Airway epithelial cell (primary cell): ENCODE measurements at places on chromosomes 6 and 20. TPM values are rescaled to one million over a fixed set of nuclear protein-coding genes. Genes with fewer than 3 reads are reported as not detected.

The CDSN gene
- total RNA-seq, result 0.14 TPM in 1 of 2 replicates, not detected in the other

The ESR1 gene
- total RNA-seq, result 0.07 TPM in 1 of 2 replicates, not detected in the other

The SAPCD1 gene
- 0.63 and 2.0 TPM in 2 replicates for total RNA-seq

The CDC40 gene
- total RNA-seq, result 9.7 and 13.4 TPM in 2 replicates

The LRRN4 gene
- 0.14 TPM in 1 of 2 replicates, not detected in the other for total RNA-seq

The HLA-DQA1 gene
- total RNA-seq, result not detected in 2 replicates

The PRELID3B gene
- 61.7 and 62.6 TPM in 2 replicates for total RNA-seq

The LPIN3 gene
- 6.2 and 11.7 TPM in 2 replicates for total RNA-seq

The BTN1A1 gene
- total RNA-seq, result not detected in 2 replicates

The FHL5 gene
- not detected in 2 replicates for total RNA-seq

The SGK2 gene
- not detected in 2 replicates for total RNA-seq

The TNF gene
- total RNA-seq, result 0.23 and 0.28 TPM in 2 replicates

The TM9SF4 gene
- 25.7 and 38.2 TPM in 2 replicates for total RNA-seq

The LRRC73 gene
- total RNA-seq, result 0.05 and 0.21 TPM in 2 replicates

The CRIP3 gene
- not detected in 2 replicates for total RNA-seq

The MLIP gene
- 0.63 TPM in 1 of 2 replicates, not detected in the other for total RNA-seq

The LTA gene
- total RNA-seq, result not detected in 2 replicates

The KIF6 gene
- not detected in 2 replicates for total RNA-seq

The GMNN gene
- 44.0 and 48.1 TPM in 2 replicates for total RNA-seq

The TBX18 gene
- total RNA-seq, result 0.42 TPM in 1 of 2 replicates, not detected in the other

The RPS6KA2 gene
- 11.3 and 21.2 TPM in 2 replicates for total RNA-seq

The SLC22A2 gene
- total RNA-seq, result not detected in 2 replicates

The UBD gene
- not detected in 2 replicates for total RNA-seq

The SMLR1 gene
- total RNA-seq, result not detected in 2 replicates

The ID4 gene
- total RNA-seq, result 1.3 and 2.1 TPM in 2 replicates

The CCDC170 gene
- total RNA-seq, result 0.07 and 0.70 TPM in 2 replicates

The SLC22A16 gene
- total RNA-seq, result not detected in 2 replicates

The BEND6 gene
- total RNA-seq, result 0.23 and 0.28 TPM in 2 replicates

The ID1 gene
- 651 and 673 TPM in 2 replicates for total RNA-seq

The BTNL2 gene
- not detected in 2 replicates for total RNA-seq

The COL11A2 gene
- total RNA-seq, result 0.07 TPM in 1 of 2 replicates, not detected in the other

The LST1 gene
- total RNA-seq, result not detected in 2 replicates

The PRPH2 gene
- total RNA-seq, result 0.14 TPM in 2 replicates

The IL20RA gene
- 3.7 and 3.8 TPM in 2 replicates for total RNA-seq
